Activated T-helper 17 cell treated with anti-CD3 and anti-CD28 coated beads, Interleukin-2, amount 50 U/mL, for 72 hours (primary cell): ENCODE measurements at places on chromosomes 13 and 19. TPM values are rescaled to one million over a fixed set of nuclear protein-coding genes. Genes with fewer than 3 reads are reported as not detected.

DNA sequence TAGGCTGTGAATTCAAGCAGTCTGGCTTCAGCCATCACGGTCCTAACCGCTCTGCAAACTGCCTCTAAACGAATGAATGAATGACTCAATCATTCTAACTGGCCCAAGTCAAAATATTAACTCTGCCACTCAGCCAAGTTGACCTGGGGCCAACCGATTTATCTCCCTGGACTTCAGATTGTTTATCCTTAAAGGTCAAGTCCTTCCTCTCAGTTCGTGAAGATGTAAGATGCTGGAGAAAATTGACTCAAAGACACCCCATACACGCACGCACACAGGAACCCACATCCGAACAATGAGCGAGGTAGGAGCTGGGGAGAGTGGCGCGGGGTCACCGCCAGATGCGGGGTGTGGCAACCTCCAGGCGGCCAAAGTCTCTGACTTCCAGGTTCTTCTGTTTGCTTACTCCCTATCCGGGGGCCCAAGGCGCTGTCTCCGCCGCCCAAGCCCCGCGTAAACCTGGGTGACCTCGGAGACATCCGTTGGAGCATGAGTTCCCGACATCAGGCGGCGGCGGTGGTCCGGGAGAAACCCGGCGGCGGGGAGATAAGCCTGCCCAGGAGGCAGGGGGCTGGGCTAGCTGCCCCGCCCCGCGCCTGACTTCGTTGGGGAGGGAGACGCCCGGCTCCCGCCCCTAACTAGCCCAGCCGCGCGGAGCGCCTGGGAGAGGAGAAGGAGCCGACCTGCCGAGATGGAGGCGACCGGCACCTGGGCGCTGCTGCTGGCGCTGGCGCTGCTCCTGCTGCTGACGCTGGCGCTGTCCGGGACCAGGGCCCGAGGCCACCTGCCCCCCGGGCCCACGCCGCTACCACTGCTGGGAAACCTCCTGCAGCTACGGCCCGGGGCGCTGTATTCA is at the start of gene CYP2S1:
Gene CYP2S1, plus strand, starts transcription at position 646 of the 856 bp plus-strand sequence. Its CDS starts 46 bp downstream, at position 692.
- peak; percentile 65 for ATAC-seq

- no peak for ATAC-seq
These were observed 17.0 kb downstream of the SLC7A1 start for GRCh38 chr13:29578300-29579085.

TEAD2 gene
- 0.16 TPM for total RNA-seq

GSX1 gene
- total RNA-seq, result not detected

SOHLH2 gene
- total RNA-seq, result 0.22 TPM

ZNF329 gene
- total RNA-seq, result 3.8 TPM
